ENCODE measurements at places on chromosomes 4 and X.

GRCh38 chrX:136162827-136163570 lies 15.7 kb downstream of the FHL1 start:
- no peak for ATAC-seq
- H3K4me1 ChIP-seq = no peaks in the 10 kb centered on the region
- H3K4me3 ChIP-seq = no peak overlapping the region
- H3K27ac ChIP-seq = no peak overlapping the region
- no peaks in the 10 kb centered on the region for H3K36me3 ChIP-seq
- H3K27me3 ChIP-seq = no peaks in the 10 kb centered on the region

DNA sequence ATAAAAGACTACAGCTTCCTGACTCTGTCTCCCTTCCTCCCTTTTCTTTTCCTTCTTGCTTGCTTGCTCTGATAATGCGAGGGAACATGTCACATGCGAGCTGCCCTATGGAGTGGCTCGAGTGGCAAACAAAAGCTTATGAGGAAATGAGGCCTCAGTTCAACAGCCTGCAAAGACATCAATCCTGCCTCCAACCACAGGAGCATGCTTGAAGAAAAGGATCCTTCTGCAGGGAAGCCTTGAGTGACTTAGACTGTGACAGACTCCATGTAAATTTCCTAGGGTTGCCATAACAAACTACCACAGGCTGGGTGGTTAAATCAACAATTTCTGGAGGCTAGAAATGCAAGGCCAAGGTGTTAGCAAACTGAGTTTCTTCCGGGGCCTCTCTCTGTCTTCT lies 152.5 kb downstream of the NR3C2 start:
- H3K27ac ChIP-seq = no peak overlapping the region
- no peak overlapping the region for H3K4me3 ChIP-seq
- ATAC-seq = no peak
- H3K36me3 ChIP-seq = no peaks in the 10 kb centered on the region

GRCh38 chr4:177308125-177308524 lies 1.5 kb upstream of the NEIL3 start:
- no peak overlapping the region for H3K4me3 ChIP-seq
- no peaks in the 10 kb centered on the region for H3K27me3 ChIP-seq
- ATAC-seq = no peak
- no peak overlapping the region for H3K27ac ChIP-seq

GRCh38 chr4:99723612-99724011 lies 66.0 kb upstream of the C4orf54 start:
- H3K4me1 ChIP-seq = no peaks in the 10 kb centered on the region
- H3K27me3 ChIP-seq = no peaks in the 10 kb centered on the region
- no peak overlapping the region for H3K27ac ChIP-seq
- no peak overlapping the region for H3K4me3 ChIP-seq

- H3K27me3 ChIP-seq = no peaks in the 10 kb centered on the region
- peak; percentile 84 for ATAC-seq
- H3K27ac ChIP-seq = peak overlapping the region; percentile 86
- peaks cover 88% of the 10 kb centered on the region for H3K4me1 ChIP-seq
- no peaks in the 10 kb centered on the region for H3K36me3 ChIP-seq
- peak overlapping the region; percentile 58 for H3K4me3 ChIP-seq
Measured at GRCh38 chr4:14178421-14178820, 550.9 kb upstream of the BOD1L1 start.

GRCh38 chr4:22514001-22514400 lies 1.9 kb downstream of the ADGRA3 start:
- peaks cover 36% of the 10 kb centered on the region for H3K27me3 ChIP-seq
- no peak overlapping the region for H3K4me3 ChIP-seq
- no peak overlapping the region for H3K27ac ChIP-seq
- no peak for ATAC-seq
- H3K4me1 ChIP-seq = peaks cover 11% of the 10 kb centered on the region

DNA sequence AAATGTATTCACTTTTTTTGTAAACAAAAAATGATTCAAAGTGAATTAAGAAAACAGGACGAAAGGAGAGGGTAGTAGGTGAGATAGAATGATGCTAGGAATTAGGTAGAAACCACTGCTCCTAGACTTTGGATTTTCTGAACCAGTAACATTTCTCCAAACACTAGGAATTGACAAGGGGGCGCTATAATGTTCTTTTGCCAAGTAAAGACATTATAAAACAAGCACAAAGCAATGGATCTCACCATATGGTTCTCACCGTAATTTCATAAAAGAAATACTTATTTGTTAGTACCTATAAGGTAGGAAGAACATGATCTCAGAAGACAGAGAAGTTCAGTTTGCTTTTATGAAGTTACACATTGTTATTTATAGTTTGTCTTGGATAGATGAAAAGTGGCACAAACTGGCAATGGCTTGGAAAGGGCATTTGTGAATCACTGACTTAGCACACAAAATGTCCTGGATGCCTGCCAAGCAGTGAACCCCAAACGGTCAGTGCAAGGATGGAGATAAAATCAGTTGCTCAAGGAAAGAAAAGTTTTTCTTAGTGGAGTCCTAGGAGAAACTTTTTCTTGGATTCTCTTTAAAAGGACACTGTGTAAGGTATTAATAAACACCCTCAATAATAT lies 8.1 kb upstream of the TBC1D1 start:
- no peaks in the 10 kb centered on the region for H3K36me3 ChIP-seq
- H3K4me1 ChIP-seq = peaks cover 20% of the 10 kb centered on the region
- no peak overlapping the region for H3K27ac ChIP-seq
- ATAC-seq = no peak
- no peaks in the 10 kb centered on the region for H3K27me3 ChIP-seq

GRCh38 chr4:132498215-132498614 lies 650.9 kb upstream of the PCDH10 start:
- no peaks in the 10 kb centered on the region for H3K36me3 ChIP-seq
- no peak for ATAC-seq
- H3K4me3 ChIP-seq = no peak overlapping the region
- no peaks in the 10 kb centered on the region for H3K27me3 ChIP-seq
- H3K27ac ChIP-seq = no peak overlapping the region
- H3K4me1 ChIP-seq = no peaks in the 10 kb centered on the region

Data from stimulated activated memory B cell treated with anti-CD40 and anti-IgM and Interleukin-4, amounts not matched to agents 10 μg/mL and 1 μg/mL and 100 μg/mL, for 72 hours (primary cell).